Ascending aorta (tissue), 2 donors: ENCODE measurements at places on chromosomes 4 and X.

DNA sequence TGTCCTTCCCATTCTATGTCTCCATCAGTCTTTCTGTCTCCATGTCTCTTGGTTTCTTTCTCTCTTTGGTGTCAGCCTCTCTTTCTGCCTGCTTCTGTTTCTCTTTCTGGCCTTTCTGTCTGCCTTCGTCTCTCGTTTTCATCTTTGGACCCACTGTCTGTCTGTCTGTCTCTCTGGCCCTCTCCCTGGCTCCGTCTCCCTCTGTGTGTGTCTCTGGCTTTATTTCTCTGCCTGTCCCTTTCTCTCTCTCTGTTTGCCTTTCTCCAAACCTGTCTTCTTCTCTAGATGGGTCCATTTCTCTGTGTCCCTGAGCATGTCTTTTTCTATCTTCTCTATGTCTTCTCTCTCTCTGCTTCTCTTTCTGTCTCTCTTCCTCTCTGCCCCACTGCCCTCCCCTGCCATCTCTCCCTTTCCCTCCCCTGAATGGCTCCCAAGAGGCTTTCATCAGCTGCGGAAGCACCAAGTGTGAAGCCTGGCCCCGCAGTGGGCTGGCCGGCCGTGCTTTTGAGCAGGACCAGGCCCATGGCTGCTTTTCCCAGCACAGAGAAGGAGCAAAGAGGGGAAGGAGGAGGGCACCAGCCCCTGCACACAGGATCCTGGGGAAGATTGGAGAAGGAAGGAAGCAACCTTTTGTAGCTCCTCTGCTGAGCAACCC, 57.4 kb downstream of the PJA1 start:
- H3K27me3 ChIP-seq, result no peaks in the 10 kb centered on the region
- no peaks in the 10 kb centered on the region for H3K4me1 ChIP-seq
- no peaks in the 10 kb centered on the region for H3K36me3 ChIP-seq
- no peak overlapping the region for H3K4me3 ChIP-seq
- no peak overlapping the region for H3K27ac ChIP-seq

- H3K4me1 ChIP-seq, result no peaks in the 10 kb centered on the region
- no peak overlapping the region for H3K27ac ChIP-seq
- DNase-seq, result no peak
- H3K4me3 ChIP-seq, result no peak overlapping the region
- H3K36me3 ChIP-seq, result no peaks in the 10 kb centered on the region
These were observed 31.7 kb downstream of the STOX2 start for GRCh38 chr4:183936574-183937345.

DNA sequence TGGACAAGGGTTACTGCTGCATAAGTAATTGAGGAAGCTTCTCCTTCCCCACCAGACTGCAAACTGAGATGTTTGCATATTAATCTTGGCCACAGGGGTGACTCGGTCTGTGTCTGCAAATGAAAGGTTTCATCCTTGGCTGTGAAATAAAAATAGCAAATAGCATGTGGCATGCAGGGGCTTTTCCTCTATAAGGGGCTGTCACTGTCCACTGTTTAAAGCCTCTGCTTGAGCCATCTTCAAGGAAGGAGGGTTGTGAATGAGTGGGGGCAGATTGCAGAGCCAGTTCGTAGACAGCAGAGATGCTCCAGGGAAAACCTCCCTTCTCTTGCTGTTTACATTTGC, 33.3 kb downstream of the TMSB4X start:
- H3K4me1 ChIP-seq, result peaks cover 15% of the 10 kb centered on the region
- peak overlapping the region; percentile 35 for H3K27ac ChIP-seq
- no peaks in the 10 kb centered on the region for H3K27me3 ChIP-seq
- no peak for DNase-seq

DNA sequence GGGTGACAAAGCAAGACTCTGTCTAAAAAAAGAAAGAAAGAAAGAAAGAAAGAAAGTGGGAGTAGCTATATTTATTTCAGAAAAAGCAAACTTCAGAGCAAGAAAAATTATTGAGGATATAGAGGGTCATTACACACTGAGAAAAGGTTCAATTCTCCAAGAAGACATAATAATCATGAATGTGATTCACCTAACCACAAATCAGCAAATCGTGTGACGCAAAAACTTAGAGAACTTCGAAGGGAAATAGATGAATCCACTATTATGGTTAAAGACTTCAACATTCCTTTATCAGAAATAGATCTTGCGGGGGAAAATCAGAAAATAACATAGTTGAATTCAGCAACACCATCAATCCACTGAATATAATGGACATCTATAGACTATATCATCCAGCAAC, 219.3 kb upstream of the LDB2 start:
- no peak for DNase-seq
- no peak overlapping the region for H3K27ac ChIP-seq
- H3K4me3 ChIP-seq, result no peak overlapping the region
- no peaks in the 10 kb centered on the region for H3K27me3 ChIP-seq
- no peaks in the 10 kb centered on the region for H3K4me1 ChIP-seq
- no peaks in the 10 kb centered on the region for H3K36me3 ChIP-seq

DNA sequence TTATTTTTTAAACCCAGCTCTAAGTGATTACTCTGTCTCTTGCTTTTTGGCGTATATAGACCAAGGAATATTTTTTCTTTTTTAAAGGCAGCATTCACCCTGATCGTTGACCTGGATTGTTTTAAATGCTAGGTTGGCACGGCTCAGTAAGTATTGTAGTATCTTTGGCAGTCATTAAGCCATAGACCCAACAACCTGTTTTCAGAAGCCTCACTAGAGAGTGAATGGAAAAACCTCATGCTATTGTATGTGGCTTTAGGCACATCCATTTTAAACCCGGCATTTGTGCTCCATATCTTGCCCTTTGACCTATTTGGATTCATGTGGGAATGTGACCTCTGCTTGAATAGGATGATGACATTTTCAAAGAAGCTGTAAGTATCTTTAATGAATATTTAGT, 183.9 kb downstream of the SNCA start:
- H3K36me3 ChIP-seq, result no peaks in the 10 kb centered on the region
- H3K4me3 ChIP-seq, result no peak overlapping the region
- no peak overlapping the region for H3K27ac ChIP-seq
- DNase-seq, result no peak

DNA sequence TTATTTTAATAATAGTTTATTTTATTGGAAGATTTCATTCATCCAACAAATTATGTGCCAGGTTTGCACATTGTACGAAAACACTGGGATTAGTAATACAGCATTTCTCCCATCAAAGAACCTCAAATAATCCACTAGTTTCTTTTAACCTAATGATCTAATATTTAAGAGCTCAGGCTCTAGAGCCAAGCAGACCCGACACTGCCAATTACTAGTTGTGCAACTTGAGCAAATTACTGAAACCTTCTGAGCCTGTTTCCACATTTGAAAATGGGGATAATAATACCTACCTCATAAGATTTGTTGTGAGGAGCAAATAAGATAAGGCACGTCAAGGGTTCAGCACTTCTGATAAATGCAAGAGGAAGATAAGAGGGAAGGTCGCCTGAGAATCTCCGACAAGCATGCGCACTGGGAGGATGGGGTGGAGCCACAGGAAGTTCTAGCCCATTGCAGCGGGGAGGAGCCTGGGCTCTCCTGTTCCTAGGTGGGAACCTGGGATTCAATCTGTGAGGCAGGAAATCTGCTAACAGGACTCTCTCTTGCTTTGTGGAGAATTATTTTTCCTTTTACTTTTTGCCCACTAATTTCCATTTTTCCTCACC, 141.5 kb upstream of the SMAD1 start:
- no peak for DNase-seq
- no peak overlapping the region for H3K4me3 ChIP-seq
- H3K27me3 ChIP-seq, result no peaks in the 10 kb centered on the region
- H3K36me3 ChIP-seq, result no peaks in the 10 kb centered on the region
- no peaks in the 10 kb centered on the region for H3K4me1 ChIP-seq
